Hematopoietic multipotent progenitor cell treated with erythropoietin and hydrocortisone succinate and interleukin-3 and kit ligand, for 6 days (in vitro differentiated cells): ENCODE measurements at places on chromosomes 12 and 14.

DNA sequence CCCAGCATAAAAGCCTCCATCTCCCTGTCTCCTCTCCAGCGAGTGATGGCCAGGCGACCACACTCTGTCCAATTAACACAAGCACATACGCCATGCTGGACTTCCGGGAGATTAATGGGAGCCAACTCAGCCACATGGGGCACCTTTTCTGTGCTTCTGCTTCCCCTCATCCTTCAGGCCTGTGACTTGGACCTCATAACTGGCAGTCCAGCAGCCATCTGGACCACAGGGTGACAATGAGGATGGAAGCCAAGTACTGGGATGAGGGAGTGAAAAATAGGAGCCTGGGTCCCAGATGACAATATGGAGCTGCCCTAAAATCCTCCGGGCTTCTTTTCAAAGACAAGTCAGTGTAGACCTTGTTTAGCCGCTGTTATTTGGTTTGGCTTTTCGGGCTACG, 12.8 kb downstream of the MAP3K9 start:
- DNase-seq = no peak

DNA sequence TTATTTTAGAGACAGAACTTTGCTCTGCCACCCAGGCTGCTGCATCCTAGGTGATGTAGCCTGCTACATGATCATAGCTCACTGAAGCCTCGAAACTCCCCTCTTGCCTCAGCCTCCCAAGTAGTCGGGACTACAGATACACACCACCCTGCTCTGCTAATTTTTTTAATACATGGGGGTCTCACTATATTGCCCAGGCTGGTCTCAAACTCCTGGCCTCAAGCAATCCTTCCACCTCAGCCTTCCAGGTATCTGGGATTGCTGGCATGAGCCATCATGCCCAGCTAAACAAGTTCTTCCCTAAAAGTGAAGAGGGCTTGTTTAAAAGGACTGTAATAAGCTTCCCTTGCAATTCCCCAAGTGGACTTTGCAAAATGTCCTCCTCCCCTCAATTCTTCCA, 310.4 kb downstream of the PAWR start:
- DNase-seq = no peak

GRCh38 chr14:87286826-87287225, 706.2 kb downstream of the GALC start:
- no peak for DNase-seq

DNA sequence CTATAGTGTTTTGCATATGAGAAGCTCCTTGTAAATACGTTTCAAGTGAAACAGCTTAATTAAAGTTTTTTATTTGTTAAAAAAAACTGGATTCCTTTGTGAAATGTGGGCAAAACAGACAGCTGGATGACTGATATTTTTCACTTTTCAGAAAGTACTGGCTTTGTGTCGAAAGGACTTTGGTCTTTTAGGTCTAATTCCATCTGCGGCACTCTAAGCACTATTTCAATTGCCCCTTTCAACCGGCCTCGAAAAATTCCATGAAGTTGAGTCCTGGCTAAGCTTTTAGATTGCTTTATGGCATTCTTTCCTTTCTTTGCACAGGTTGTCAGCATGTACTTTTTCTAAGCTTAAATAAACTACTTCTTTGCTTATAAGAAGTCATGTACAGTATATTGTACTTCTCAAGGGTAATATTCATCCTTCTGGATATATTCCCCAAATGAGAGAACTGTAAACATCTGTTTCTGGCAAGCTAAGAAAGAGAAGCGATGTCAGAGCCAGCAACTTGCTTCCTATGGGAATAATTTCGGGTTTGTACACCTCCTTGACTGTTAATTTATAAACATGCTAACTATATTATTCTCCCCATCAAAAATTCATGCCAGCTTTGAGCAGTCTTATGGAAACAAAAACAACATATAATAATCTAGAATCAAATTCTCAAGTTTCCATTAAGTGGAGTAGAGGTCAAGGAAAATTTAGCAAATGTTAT, 611.3 kb downstream of the ETNK1 start:
- DNase-seq = no peak

DNA sequence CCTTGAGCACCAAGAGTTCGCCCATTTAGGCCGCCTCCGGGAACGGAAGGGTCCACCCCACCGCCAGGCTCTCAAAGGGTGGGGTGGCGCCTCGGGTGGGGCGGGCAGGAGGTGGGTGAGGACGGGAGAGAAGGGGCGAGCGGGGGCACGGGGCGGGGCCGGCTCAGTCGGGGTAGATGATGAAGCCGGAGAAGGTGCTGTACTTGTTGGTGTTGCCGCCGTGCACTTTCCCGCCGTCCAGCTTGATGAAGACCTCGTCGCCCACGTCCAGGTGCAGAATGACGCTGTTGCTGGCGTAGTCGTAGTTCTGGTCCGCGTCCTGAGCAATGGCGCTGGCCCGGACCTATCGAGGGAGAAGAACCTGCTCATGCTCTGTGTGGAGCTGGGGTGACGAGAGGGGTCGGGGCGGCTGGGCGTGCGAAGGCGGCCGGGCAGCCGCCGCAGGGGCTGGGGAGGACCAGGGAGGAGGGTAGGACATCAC, 4.1 kb downstream of the C1QL4 start:
- DNase-seq = no peak

GRCh38 chr12:132657004-132657727, 30.0 kb downstream of the POLE start:
- peak; percentile 30 for DNase-seq

DNA sequence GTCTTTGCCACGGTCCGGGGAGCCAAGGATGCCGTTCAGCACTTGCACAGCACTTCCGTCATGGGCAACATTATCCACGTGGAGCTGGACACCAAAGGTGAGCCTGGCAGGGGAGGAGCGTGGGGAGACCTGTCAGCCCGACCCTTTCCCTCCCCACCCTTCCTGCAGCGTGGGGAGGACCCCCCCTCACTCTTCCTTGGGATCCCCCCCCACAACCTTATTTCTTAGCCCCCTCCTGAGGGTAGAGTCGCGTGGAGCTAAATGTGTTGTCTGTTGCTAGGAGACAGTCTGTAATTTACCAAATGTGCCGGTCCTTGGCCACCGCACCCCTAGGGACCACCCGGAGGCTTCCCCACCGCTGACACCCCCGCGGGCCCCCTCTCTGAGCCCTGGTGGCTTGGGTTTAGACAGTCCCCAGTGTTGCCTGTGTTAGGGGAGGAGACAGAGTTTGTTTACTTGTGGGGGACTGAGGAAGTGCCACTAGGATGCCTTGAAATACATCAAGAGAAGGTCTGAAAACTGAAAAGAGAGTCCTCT, 2.3 kb downstream of the SETD1B start:
- no peak for DNase-seq

DNA sequence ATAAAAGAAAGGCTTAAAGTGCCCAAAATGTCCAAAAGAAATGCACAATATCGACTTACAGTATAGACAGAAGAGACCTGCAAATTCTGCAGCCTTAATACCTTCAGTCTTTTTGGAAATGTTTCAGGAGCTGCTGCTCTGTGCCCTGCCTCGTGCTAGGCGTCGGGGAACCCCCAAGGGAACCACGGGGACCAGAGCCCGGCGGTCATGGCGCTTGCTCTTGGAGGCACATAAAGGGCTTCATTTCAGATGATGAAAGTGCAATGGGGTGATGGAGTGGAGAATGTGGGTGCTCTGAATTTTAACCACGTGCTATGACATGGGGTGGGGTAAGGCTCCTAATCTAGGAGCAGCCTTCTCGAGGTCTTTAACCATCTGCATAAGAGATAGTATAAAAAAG, 14.8 kb upstream of the AACS start:
- DNase-seq = peak; percentile 18

GRCh38 chr12:85329913-85330312, 49.9 kb downstream of the ALX1 start:
- no peak for DNase-seq

DNA sequence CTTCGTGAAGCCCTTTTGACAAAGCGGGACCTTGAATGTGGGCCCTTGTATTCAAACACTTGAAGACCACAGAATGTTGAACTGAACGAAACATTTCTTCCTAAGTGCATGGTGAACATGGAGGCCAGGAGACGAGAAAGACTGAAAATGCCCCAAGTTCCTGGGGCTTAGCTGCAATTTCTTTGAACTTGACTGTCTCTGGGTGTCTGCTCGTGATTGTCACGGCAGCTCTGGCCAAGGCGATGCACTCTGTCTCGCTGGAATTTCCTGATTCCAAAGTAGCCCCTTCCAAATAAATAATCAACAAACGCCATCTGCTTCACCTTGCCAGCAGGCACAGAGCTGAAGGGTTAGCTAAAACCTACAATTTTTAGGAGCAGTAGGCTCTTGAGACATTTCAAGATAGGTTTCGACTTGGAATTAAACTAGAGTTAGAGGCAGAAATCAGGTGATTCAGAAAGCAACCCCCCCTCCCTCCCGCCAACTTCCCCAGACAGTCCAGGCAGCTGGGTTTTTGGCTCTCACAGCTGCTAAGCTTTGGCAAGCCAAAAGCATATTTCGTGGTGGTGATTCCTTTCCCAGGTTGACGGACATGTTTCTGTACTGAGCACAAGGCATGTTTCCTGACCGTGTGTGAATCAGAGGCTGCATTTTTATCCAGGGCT, 13.5 kb upstream of the IRF2BPL start:
- peak; percentile 69 for DNase-seq

- DNase-seq = no peak
These were observed 145.3 kb downstream of the CACNA1C start for GRCh38 chr12:2198005-2198501.
